NCI-H1930 (cell line): ENCODE measurements at places on chromosomes 11 and 22.

DNA sequence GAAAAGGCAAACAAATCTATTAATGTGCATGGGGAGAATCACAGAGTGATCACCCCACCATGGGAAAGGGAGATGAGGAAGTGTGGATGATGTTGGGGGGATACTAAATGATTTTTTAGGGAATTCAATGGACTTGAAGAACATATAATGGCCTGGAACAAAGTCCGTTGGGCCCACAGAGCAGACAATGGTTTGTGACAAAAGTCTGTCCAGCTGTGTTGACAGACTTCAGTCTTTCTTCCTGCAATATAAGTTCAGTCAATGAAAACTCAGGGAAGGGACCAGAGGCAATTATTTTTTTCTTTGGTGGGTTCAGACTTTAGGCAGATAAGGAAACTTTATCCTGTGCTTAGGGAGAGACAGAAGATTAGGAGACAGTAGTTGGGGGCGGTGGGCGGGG, 18.0 kb upstream of the HORMAD2 start:
- DNase-seq: no peak

DNA sequence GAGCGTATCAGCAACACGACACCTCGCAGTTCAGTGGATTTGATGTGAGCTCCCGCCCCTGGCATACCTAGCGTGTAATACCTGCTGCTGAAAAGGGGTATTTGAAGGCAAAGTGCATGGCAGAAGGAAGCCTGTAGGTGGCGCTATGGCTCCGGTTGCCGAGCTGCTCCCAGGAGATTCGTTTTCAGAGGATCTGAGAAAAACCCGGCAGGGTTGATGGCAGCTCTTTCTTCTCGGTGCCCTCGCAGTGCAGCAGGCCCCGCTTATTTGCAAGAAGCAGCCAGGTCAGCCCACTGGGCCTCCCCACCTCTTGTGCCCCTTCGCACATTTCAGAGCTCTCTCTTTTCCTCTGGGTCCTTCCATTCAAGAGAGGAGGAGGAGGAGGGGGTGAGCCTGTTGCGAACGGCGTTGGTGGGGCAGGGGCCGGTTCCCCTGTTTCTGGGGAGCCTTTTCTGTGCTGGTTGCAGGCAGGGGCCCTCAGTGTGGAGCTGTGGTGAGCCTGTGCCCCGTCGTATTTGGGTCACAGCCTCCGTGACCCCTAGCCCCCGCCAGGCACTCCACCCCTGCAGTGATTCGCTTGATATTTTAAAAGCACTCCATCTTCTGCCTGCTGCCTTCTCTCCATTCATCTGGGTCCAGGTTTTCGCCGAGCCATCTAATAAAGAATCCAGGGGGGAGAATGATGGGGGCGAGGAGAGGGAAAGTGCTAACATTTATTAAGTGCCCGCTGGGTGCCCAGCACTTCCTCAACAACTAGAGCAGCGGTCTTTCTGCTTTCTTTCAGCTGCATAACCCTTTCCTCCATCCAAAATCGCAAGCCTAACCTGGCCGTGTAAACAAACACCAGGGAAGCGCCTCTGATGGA, 85.3 kb upstream of the SYT13 start:
- DNase-seq: peak; percentile 81

GRCh38 chr11:34006876-34007275, 44.7 kb upstream of the CAPRIN1 start:
- no peak for DNase-seq

GRCh38 chr22:45071618-45072017, 61.8 kb upstream of the PHF21B start:
- DNase-seq: no peak

GRCh38 chr22:20024225-20024624, 3.3 kb downstream of the TANGO2 start:
- no peak for DNase-seq

DNA sequence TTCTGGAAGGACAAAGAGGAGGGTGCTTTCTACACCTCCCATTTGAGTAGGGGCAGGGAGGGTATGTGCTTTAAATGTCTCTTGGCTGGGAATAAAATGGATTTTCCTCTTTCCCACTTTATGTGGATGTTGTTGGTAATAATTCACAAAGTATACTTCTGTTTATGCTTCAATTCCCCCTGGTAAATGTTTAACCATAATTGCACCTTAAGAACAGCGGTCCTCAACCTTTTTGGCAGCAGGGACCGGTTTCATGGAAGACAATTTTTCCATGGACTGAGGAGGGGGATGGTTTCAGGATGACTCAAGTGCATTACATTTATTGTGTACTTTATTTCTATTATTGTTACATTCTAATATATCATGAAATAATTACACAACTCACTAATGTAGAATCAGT, 4.0 kb upstream of the TP53AIP1 start:
- DNase-seq: no peak
